ENCODE measurements at places on chromosomes 2 and 18.

DNA sequence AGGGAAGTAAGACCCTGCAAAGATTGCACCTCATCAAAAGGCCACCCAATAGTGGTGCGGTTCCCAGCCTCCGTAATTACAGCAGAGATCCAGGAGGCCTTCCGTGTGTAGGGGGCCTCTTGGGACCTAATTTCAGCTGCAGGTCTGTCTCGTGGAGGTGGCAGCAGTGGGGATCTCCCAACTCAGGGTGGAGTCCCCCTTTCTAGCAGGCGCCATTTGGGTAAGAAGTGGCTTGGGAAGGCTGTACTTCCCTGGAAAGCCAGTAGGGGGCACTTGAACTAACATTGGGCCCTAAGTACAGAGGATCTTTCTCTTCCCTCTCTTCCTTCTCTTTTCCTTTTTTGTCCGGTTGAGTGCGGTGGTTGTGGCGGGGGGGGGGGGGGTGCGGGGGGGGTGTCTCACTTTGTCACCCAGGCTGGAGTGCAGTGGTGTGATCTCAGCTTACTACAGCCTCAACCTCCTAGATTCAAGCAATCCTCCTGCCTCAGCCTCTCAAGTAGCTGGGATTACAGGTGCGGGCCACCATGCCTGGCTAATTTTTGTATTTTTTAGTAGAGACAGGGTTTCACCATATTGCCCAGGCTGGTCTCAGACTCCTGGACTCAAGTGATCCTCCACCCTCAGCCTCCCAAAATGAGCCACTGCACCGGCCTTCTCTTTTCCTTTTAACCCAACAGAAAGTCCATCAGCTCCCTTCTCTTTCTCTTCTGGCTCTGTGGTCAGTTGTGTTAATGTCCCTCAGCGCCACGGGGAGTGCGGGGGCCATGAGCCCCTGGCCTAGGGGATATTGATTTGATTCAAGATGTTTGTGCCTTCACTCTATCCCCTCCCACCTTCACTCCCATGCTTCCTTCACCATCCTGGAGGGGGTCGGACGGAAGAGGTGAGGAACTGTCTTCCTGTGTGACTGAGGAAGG, 32.0 kb downstream of the CENPO start:
- DNase-seq: peak; percentile 40

GRCh38 chr2:41691561-41691960, 356.3 kb upstream of the PKDCC start:
- DNase-seq: no peak

DNA sequence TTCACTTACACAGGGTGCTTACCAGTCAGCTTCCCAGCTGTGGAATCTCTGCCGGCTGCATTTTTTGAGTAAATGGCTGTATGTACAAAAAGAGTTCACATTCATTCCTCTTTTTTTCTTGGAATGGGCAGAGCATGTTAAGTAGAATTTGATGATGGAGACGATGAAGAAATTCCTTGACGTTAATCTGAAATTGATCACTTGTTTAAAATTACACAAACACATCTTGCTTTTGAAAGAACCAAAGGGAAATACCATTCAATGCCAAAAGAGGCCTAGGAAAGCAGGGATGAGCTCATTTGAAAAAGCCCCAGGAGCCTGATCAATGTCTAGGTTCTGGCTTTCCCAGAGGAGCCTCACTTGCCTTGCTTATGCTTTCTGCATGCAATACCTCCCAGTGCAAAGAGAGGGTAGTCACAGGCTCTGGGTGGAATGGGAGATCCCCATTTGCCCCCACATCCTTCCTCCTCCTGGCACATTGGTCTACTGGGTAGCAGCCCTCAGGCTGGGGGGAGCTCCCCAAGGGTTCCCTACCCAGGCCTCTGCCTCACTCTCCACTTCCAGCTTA, 12.3 kb upstream of the SMAD7 start:
- no peak for DNase-seq

- DNase-seq: no peak
These were observed 56.0 kb downstream of the CYBRD1 start for GRCh38 chr2:171578127-171578803.

DNA sequence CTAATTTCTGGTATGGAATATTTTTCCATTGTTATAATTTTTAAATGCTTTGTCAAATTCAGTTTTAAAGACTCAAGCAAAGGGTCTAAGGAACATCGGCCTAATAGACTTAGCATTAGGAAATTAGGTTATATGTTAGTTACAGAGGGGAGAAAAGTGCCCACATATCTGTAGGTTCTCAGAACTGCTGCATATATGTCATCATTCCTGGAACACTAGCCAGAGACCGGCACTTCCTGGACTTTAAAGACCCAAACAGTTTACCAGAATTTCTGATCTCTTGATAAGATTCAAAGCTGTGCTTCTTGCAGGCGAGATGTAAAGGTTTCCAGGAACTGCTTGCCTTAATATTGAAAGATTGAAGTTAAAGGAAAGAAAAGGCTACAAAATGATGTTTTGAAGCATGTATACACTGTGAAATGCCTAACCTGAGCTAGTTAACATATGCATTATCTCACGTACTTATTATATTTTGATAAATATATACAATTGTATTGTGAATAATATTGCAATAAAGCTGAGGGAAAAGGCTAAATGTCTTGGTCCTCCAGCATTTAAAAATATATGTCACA, 993.6 kb downstream of the LRP1B start:
- no peak for DNase-seq

- DNase-seq: no peak
These were observed 147.6 kb downstream of the TMEM200C start for GRCh38 chr18:5747678-5748077.

DNA sequence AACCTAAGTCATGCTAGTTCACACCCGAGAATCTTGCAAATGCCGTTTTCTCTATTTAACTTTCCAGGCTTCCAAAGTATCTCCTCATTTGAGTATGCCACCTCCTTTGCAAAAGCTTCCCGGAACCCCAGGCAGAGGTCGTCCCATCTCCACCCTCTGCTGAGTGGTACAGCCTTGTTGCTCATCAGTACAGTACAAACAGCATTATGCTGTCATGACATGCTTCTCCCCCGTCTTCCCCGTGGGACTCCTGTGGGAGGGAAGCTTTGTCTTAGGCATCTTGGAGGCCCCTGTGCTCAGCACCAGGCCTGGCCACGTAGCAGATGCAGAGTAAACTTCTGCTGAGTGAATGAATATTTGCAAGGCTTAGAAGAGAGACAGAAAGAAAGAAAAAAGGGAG, 102.7 kb downstream of the CDCA7 start:
- no peak for DNase-seq

GRCh38 chr2:134393075-134393461, 139.2 kb downstream of the MGAT5 start:
- no peak for DNase-seq

Measured in activated CD4-positive, alpha-beta memory T cell treated with anti-CD3 and anti-CD28 coated beads, Interleukin-2, amount 10 ng/mL, durations not matched to agents 7 days and 5 days (primary cell).